Activated CD4-positive, alpha-beta T cell treated with anti-CD3 and anti-CD28 coated beads for 4 hours (primary cell): ENCODE measurements at places on chromosomes 16 and 17.

GRCh38 chr17:73703192-73703591 is 58.9 kb upstream of the SDK2 start:
- no peak for DNase-seq

DNA sequence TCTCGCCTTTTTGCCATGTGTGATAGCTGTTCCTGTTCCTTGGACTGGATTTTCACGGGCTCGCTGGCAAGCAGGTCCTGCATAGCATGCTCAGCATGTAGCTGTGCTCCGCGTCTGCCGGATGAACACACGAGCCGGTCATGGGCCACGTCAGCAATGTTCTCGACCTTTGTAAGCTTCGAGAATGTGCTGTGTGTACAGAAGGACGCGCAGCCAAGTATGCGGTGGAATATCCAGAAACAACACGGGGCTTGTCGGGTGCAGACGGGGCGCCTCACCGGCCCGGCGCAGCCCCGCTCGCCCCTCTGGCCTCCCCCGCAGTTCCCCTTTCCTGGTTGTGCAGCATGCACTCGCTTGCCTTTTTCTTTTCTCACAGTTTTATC is 42.2 kb downstream of the RPTOR start:
- no peak for DNase-seq

GRCh38 chr16:30031477-30031918 is 427 bp upstream of the TLCD3B start:
- no peak for DNase-seq

DNA sequence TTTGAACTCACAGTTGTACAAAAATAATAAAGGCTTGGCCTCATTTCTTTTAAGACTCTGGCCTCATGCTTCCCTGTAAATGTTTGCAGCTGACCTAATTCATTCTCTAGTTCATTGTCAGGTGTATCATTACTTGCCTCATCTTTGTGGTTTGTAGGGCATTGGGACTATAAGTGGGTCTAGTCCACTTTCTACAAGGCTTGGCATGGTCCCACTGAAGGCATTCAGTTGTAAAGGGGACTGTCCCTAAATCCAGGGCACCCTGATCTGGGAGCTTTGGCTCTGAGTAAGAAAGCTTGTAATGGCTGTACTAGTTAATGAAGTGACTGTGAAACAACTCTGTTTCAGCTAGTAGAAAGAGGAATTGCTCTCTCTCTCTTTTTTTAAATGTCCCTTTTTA is 2.7 kb downstream of the KCTD2 start:
- DNase-seq, result no peak

- DNase-seq, result no peak
Observed at GRCh38 chr17:43676471-43676870, 14.7 kb upstream of the MEOX1 start.

- DNase-seq, result no peak
Observed at GRCh38 chr16:70372921-70373728, 26.4 kb downstream of the DDX19A start.

DNA sequence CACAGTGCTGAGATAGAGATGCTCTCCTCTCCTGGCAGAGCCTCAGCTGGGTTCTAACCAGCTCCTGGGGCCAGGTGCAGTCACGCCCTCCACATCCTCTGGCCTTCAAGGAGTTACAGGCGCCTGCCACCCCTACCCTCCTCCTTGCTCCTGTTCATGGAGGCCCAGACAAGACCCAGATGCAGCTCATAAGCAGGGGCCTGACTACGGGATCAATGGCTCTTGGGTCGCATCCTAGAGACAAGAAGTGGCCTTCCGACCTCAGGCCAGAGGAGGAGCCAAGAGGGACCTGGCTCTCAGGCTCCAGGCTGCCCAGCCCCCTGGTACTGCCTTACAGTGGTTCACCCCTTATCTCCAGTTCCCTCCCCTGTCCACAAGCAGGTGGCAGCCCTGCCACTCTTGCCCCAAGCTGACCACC is 23.0 kb downstream of the ARHGAP27 start:
- no peak for DNase-seq

GRCh38 chr16:53098526-53099317 is 43.9 kb downstream of the CHD9 start:
- DNase-seq, result peak; percentile 51

DNA sequence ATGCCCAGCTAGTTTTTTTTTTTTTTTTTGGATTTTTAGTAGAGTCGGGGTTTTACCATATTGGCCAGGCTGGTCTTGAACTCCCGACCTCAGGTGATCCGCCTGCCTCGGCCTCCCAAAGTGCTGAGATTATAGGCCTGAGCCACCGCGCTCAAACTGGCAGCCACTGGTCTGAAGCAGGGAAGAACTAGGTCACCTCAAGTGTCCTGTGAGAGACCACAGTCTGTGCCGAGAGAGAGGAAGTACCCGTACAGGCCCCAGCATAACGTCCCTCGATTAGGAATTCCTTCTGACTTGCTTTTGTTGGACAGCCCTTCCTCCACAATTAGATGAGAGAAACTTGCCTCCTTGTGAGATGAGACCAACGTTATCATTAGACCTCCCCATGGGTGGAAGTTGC is 13.7 kb upstream of the CD300E start:
- no peak for DNase-seq

GRCh38 chr17:41956522-41956921 is 10.1 kb upstream of the CNP start:
- no peak for DNase-seq

DNA sequence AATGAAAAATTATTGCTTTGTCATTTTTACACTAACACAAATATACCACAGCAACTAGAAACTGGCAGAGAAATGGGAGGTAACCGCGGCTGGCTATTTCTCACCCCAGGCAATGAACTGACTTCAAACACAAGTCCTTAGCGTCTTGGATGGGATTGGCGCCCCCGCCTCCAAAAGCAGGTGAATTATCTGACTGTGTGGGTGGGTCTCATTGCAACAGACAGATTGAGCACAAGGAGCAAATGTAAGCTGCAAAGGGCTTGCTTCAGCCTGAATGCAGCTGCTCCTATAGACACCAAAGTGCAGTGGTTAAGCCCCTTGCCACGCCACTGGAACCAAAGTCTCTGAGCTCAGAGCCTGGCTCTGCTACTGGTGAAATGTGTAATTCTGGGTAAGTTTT is 225.0 kb downstream of the XYLT1 start:
- no peak for DNase-seq

- peak; percentile 44 for DNase-seq
Observed at GRCh38 chr17:61837175-61838051, 25.9 kb downstream of the BRIP1 start.

- no peak for DNase-seq
Observed at GRCh38 chr16:89020068-89020924, 43.3 kb upstream of the CBFA2T3 start.

DNA sequence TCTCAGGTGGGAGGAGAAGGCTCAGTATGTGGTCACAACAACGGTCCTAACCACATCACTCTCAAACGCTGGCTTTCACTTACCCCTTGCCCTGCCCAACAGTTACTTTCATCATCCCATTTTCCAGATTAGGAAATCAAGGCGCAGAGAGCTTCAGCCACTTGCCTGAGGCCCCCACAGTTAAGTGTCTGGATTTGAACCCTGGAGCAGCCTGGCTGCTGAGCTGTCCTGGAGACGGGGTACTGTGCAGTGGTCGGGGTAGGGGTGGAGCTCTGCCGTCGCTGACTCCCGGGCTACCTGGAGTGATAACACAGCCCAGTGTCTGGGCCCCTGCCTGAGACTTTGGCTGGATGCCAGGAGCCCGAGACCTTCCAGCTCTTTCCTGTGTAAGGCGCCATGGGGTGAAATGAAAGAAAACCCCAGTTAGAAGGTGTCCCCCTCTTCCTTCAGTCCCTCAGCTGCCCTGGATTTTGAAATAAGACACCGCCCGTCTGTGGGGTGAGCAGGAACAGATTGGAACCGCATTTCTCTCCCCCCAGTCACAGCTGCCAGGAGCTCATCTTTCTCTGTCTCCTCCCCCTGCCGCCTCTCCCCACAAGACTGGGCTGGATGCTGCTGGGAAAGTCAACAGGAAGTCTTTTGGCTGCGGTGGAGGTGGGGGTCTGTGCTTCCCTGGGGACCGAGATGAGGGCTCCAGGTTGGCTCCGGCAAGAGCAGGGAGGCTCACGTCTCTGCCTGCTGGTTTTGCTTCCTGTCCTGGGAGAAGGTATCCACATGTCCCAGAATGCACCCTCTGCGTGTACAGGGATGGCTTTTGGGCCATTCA is 280.2 kb downstream of the SEC14L1 start:
- DNase-seq, result peak; percentile 48

DNA sequence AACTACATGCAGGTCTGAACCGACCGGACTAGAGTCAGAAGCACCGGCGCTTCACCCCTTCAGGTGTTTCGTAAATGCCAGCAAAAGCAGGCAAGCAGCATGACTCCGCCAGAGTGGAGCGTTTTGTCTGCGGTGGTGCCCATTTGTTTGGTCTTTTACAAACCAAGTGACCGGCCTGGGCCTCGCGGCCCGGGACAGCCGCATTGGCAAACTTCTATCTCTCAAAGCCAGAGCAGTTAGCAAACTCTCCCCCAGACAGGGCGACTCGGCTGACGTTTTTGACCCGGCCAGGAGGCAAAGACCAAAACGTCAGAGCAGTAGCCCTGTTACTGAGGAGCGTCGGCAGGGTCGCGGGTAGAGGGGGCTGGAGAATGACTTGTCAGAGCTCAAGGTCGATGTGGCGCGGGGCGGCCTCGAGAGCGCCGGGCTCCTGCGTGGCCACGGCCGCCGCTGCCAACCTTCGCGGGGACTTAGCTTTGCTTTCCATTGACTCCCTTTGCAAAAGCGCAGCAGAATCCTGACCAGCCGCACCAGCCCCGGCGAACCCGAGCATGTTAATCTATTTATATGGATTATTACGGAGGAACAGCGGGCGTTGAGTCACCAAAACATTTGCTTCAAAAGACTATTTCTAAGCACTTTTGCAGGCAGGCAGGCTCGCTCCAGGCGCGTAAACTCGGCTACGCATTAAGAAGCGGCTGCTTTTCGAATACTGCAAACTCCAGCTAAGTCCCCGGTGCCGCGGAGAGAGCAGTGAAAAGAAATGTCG is 763 bp upstream of the SOX9 start:
- no peak for DNase-seq

DNA sequence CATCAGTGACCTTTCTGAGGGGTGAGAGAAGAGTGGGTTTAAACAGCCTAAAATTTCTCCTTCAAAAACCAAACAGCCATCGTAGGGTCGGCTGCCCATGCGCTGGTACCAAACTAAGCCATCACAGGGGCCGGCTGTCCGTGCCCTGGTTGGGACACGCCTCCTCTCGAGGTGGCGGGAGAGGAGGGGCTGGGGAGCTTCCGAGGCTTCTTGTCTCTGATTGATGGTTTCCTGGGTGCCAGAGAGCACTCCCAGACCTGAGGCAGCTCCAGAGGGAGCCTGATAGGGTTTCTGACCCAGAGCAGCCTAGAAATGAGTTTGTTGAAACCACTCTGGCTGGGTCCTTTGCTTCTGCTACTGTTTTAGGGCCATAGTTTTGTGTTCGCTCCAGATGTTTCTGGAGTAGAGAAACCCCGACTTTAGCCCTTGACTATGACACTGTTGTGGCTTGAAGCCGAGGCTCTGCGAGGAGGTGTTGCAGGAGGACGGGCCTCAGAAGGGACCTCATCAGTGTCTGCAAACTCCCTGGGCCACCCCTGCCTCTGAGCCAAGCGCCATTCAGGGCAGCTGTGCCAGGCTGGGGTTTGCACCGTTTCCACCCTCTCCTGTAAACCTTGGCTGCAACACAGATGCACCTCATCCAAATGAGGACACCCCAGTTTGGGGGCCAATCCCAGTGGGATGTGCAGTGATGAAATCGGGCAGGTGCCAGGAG is 6.2 kb downstream of the ZNF276 start:
- DNase-seq, result no peak

DNA sequence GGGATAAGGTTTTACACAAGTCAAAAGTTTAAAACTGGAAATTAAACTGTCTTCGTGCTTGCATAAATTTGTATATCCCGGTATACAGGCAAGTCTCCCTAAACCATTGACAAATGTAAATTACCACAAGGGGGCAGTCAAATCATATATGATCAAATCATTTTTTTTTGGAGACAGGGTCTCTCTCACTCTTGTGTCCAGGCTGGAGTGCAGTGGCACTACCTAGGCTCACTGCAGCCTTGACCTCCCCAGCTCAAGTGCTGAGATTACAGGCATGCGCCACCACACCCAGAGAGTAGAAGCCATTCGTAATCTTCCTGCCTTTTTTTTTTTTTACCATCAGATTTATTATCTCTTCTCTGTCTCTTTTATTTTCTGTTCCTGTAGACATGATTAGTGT is 18.5 kb downstream of the TOP2A start:
- no peak for DNase-seq

- no peak for DNase-seq
Observed at GRCh38 chr16:75402821-75403475, 30.4 kb downstream of the CFDP1 start.

DNA sequence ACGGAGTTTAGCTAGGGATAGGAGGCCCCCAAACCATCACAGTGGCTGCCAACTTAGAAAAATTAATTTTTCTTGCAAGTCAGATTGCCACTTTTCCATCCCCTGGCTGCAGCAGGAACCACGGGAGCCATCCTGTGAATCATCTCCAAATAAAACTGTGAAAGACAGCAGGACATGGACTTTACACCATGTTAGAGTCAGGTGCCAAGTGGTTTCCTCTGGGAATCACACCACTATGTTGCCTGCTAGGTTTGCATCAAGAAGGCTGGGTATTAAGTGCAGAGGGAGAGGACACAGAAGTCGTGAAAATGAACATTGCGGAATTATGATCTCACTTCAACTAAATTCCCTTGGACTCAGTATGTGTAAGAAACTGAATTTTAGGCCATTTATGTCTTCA is 471.3 kb upstream of the GOT2 start:
- no peak for DNase-seq

- no peak for DNase-seq
Observed at GRCh38 chr16:10501016-10501607, 79.3 kb downstream of the EMP2 start.

- DNase-seq, result peak; percentile 20
Observed at GRCh38 chr17:19647697-19648474, 665 bp upstream of the ALDH3A2 start.

DNA sequence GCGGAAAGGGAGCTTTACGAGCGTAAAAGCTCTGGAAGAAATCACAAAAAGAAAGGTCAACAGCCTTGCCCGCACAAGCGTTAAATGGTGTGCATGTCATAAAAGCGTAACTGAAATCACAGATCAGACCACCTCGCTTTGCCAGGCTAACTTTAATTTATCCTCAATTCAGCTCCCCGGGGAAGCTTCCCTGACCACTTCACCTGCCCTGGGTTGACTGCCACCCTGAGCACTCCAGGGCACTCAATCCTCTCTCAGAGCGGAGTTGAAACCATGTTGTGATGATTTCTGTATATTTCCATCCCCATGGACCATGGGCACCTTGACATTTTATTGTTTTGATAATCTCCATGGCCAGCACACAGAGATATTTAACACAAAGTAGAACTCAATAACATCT is 16.1 kb upstream of the NAGS start:
- DNase-seq, result no peak
